LNCaP clone FGC (cell line): ENCODE measurements at places on chromosomes 12 and 14.

GRCh38 chr14:30054201-30054600, 126.6 kb upstream of the PRKD1 start:
- DNase-seq, result no peak

DNA sequence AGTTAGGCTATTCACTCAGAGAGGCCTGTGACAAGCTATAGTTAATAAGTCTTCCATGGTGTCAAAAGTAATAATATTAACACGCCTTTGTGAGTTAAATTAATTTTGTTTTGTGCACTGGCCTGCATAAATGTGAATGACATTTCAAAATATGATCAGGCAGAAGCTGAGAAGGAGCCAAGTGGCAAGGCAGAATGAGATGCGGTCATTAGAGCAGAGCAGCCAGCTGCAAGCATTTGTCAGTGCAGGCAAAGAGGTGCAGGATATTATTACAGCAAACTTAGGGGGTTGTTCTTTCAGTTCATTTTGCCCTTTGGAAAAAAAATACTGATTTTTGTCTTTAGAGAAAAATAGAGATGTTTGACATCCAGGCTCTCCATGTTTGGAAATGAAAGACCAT, 364.5 kb downstream of the PAWR start:
- DNase-seq, result no peak

GRCh38 chr12:124465473-124465872, 101.9 kb downstream of the NCOR2 start:
- no peak for DNase-seq

DNA sequence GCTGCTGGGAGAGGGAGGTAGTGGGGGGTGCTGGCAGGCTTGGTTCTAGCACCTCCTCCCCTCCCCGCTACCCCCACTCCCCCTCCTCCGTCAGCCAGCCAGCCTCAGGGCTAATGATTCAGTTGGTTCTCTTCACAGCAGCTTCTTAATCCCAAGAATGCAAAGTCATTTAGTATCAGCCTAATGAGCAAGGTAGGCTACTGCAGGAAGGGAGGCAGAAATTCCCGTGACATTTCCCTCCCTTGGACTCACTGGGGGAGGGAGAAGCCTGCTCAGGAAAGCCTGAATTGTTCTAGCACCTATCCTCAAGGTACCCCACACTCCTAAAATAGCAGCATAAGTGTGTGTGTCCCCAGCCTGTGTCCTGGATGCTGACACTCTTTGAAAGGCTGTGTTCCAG, 29.8 kb downstream of the ITPK1 start:
- no peak for DNase-seq

- no peak for DNase-seq
These were observed 844.3 kb downstream of the GALC start for GRCh38 chr14:87148655-87149054.

DNA sequence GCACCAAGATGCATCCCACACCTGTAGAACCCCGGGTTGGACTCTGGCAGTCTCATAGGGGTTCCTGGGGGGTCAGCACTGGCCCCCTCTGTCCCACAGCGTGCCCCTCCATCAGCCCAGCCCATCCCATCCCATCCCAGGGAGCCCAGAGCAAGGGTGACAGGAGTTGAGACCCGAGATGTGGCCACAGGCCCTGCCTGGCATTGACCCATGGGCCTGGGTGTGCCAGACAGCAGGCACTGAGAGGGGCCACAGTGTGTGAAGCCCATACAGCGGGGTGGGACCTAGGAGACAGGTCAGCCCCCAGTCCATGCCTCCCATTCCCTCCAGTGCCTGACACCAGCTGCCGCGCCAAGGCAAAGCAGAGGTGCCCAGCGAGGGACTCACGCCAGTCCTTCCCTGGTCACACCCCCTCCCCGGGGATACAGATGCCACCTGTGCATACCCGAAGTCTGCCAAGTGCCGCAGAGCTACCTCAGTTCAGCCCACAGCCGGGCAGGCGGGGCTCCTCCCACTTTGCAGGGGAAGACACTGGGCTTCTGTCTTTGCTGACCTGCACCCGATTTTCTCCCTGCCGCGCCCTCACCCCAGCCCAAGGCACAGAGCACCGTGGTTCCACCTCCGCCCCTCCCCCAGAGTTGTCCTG, 50.4 kb downstream of the CYP46A1 start:
- DNase-seq, result no peak
